ENCODE measurements at places on chromosomes 6 and 20.

- no peak for DNase-seq
These were observed 15.9 kb downstream of the KIF25 start for GRCh38 chr6:168013250-168013915.

DNA sequence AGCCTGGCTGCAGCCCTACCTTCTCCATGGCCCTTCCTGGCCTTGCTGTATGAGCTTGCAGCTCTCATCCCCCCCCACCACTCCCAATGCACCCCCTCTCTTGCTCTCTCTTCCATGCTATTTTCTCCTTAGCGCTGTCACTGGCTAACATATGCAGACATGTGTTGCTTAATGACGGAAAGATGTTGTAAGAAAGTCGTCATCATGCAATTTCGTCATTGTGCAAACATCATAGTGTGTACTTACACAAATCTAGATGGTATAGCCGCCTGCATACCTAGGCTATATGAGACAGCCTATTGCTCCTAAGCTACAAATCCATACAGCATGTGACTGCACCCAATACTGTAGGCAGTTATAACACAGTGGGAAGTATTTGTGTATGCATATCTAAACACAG lies 27.0 kb downstream of the ANGPT4 start:
- DNase-seq = no peak

GRCh38 chr20:19813846-19814640 lies 56.0 kb downstream of the RIN2 start:
- DNase-seq = no peak

DNA sequence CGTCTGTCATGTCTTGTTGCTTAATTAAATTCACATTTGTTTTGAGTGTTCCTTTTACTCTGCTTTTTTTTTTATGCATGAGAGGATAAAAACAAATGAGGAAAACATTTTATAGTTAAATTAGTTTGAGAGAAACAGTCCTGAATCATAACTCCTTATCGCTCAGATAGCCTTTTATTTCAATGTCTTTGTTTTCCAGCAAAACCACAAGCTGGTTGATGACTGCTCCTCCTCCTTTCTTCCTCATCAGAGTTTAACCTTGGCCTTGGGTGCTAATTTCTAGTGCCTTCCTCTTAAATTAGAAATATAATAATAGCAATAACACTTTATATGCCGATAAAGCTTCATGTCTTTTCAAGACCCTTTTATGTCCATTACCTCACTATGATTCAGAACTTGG lies 3.1 kb downstream of the NOX3 start:
- DNase-seq = no peak

- DNase-seq = no peak
These were observed 279.0 kb upstream of the ID4 start for GRCh38 chr6:19558201-19558600.

DNA sequence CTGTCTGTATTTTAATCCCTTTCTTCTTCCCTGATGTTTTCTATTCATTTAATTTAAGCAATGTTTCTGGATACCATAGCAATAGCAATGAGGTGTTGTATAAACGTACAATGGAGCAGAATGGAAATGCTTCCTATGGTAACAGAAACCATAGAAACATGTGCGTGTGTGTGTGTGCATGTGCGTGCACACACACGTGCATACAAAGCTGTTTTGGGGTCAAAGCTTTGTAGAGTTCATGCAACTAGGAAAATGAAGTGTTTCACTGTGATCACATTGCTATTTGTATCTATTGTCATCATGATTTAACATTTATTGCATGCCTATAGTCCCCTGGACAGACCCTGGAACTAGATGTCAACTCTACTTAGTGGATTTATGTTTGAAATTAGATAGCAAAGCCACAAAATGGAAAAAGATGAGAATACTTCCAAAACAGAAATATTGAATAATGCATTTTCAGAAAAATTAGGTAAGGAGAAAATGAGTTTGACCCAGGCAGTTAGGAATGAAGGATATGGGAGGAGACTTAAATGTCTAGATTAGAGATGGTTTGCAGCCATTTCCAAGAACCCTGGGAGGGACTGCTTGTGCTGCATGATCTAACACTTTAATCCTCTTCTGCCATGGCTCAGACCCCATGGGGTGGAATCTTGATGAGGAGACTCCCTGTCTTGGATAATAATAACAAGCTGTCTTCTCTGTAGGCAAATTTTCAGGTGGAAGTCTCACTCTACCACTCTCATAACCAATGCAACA lies 124.4 kb downstream of the TRMT11 start:
- DNase-seq = no peak

All from common myeloid progenitor, CD34-positive (primary cell).